Spinal cord (tissue), 10 donors: ENCODE measurements at places on chromosomes 6 and 20. TPM values are rescaled to one million over a fixed set of nuclear protein-coding genes. Genes with fewer than 3 reads are reported as not detected.
A peak's percentile ranks its signal among the peaks of the same experiment; 100 is the strongest.

DLK2 gene
- total RNA-seq = 4.1 TPM

PRRC2A gene
- 79.6 TPM for total RNA-seq

ISM1 gene
- total RNA-seq = 9.4 TPM

C6orf62 gene
- total RNA-seq = 109 TPM

MYL9 gene
- 5.0 TPM for total RNA-seq

PLCB1 gene
- total RNA-seq = 42.9 TPM

PGC gene
- total RNA-seq = not detected

AURKA gene
- 9.0 TPM for total RNA-seq

GRCh38 chr6:166381381-166381732, 1.4 kb downstream of the MPC1 start:
- H3K27me3 ChIP-seq = no peaks in the 10 kb centered on the region
- peak overlapping the region; percentile 74 for H3K4me3 ChIP-seq
- H3K27ac ChIP-seq = no peak overlapping the region
- peaks cover 12% of the 10 kb centered on the region for H3K4me1 ChIP-seq

- H3K27me3 ChIP-seq = no peaks in the 10 kb centered on the region
- no peaks in the 10 kb centered on the region for H3K4me1 ChIP-seq
- H3K4me3 ChIP-seq = no peak overlapping the region
- no peak for DNase-seq
Measured at GRCh38 chr6:5871296-5871695, 135.4 kb downstream of the NRN1 start.

DNA sequence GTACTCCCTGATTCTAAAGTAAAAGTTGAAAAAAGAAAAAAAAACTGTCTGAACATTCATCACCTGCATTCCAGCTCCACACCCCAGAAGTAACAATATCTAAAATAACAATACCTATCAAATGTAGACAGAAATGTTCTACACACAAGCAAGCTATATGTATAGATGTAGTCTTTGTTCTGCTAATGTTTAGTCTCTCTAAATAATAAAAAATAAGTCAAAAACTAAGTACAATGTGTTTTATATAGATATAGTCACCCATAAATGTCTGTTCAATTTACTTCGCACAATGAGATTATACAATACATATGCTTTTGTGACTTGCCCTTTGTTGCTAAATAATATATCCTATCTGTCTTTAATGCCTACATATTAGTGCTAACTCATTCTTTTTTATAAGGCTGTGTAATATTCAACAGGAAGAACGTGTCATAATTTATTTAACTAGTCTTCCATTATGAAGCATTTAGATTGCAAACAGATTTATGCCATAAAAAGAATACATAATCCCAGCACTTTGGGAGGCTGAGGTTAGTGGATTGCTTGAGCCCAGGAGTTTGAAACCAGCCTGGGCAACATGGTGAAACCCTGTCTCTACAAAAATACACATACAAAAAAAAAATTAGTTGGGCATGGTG, 216.2 kb upstream of the ZNF217 start:
- no peak overlapping the region for H3K27ac ChIP-seq
- DNase-seq = no peak
- no peak overlapping the region for H3K4me3 ChIP-seq
- no peaks in the 10 kb centered on the region for H3K36me3 ChIP-seq

- no peak for DNase-seq
- no peaks in the 10 kb centered on the region for H3K36me3 ChIP-seq
- peaks cover 5% of the 10 kb centered on the region for H3K4me1 ChIP-seq
- H3K4me3 ChIP-seq = no peak overlapping the region
- no peak overlapping the region for H3K27ac ChIP-seq
Measured at GRCh38 chr6:80437221-80437620, 330.8 kb downstream of the BCKDHB start.

DNA sequence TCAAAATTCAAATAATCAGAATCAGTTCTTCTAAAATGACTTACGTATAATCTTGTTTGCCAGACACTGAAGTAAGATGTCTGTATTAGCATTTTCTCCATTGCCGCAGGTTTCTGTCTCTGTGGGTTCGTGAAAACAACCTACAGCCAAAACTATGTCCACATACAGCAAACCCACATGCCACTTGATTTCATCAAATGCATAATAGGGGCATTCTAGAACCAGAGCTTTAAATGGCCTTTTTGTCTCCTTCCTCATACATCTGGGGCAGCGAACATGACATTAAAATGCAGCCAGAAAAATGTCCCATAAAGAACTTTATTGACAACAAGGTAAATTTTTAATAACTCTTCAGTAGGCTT, 90.2 kb upstream of the QKI start:
- H3K4me1 ChIP-seq = peaks cover 63% of the 10 kb centered on the region
- no peaks in the 10 kb centered on the region for H3K27me3 ChIP-seq
- H3K4me3 ChIP-seq = no peak overlapping the region
- peaks cover 3% of the 10 kb centered on the region for H3K36me3 ChIP-seq
- peak overlapping the region; percentile 95 for H3K27ac ChIP-seq
- no peak for DNase-seq

- H3K36me3 ChIP-seq = no peaks in the 10 kb centered on the region
- no peak for DNase-seq
- no peak overlapping the region for H3K4me3 ChIP-seq
- H3K27ac ChIP-seq = no peak overlapping the region
Measured at GRCh38 chr20:23200413-23200812, 114.3 kb upstream of the CD93 start.

GRCh38 chr6:208938-209337, 83.3 kb upstream of the DUSP22 start:
- peaks cover 16% of the 10 kb centered on the region for H3K4me1 ChIP-seq
- H3K36me3 ChIP-seq = no peaks in the 10 kb centered on the region
- H3K27ac ChIP-seq = no peak overlapping the region
- H3K27me3 ChIP-seq = no peaks in the 10 kb centered on the region

GRCh38 chr6:75893058-75893775, 144.2 kb downstream of the MYO6 start:
- no peak overlapping the region for H3K4me3 ChIP-seq
- H3K4me1 ChIP-seq = no peaks in the 10 kb centered on the region
- DNase-seq = peak; percentile 91
- H3K27ac ChIP-seq = no peak overlapping the region

GRCh38 chr20:52847731-52848359, 124.3 kb upstream of the TSHZ2 start:
- H3K36me3 ChIP-seq = no peaks in the 10 kb centered on the region
- no peak overlapping the region for H3K4me3 ChIP-seq
- no peaks in the 10 kb centered on the region for H3K4me1 ChIP-seq
- H3K27ac ChIP-seq = no peak overlapping the region
- no peak for DNase-seq

- H3K4me3 ChIP-seq = no peak overlapping the region
- no peak overlapping the region for H3K27ac ChIP-seq
- peaks cover 46% of the 10 kb centered on the region for H3K36me3 ChIP-seq
Measured at GRCh38 chr6:170361335-170361734, 54.8 kb downstream of the FAM120B start.

- DNase-seq = no peak
- H3K4me1 ChIP-seq = no peaks in the 10 kb centered on the region
- H3K27ac ChIP-seq = no peak overlapping the region
- no peaks in the 10 kb centered on the region for H3K36me3 ChIP-seq
- no peaks in the 10 kb centered on the region for H3K27me3 ChIP-seq
Measured at GRCh38 chr20:31758521-31758920, 19.4 kb downstream of the TPX2 start.

DNA sequence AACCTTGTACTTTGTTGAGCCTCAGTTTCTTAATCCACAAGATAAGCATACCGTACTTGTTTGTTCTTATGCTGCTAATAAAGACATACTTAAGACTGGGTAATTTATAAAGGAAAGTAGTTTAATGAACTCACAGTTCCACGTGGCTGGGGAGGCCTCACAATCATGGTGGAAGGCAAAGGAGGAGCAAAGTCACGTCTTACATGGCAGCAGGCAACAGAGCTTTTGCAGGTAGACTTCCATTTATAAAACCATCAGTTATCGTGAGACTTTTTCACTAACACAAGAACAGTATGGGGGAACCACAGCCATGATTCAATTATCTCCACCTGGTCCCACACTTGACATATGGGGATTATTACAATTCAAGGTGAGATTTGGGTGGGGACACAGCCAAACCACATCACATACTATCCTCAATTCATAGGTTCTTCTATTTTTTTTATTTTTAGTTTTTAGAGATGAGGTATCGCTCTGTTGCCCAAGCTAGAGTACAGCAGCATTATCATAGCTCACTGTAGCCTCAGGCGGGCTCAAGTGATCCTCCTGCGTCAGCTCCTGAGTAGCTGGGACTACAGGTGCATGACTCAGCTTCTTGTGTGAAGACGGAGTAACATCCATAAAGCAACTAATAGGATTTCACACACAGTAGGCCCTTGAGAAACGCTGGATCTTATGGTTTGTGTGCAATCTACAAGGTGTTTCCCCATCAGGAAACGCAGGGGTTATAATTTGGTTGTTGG, 76.7 kb upstream of the IYD start:
- DNase-seq = no peak
- H3K36me3 ChIP-seq = no peaks in the 10 kb centered on the region
- no peaks in the 10 kb centered on the region for H3K27me3 ChIP-seq
- no peaks in the 10 kb centered on the region for H3K4me1 ChIP-seq
- no peak overlapping the region for H3K4me3 ChIP-seq

GRCh38 chr6:114267897-114268296, 74.9 kb downstream of the HS3ST5 start:
- H3K4me3 ChIP-seq = no peak overlapping the region
- no peaks in the 10 kb centered on the region for H3K36me3 ChIP-seq
- no peaks in the 10 kb centered on the region for H3K4me1 ChIP-seq
- no peak overlapping the region for H3K27ac ChIP-seq

- DNase-seq = no peak
- no peak overlapping the region for H3K4me3 ChIP-seq
- H3K36me3 ChIP-seq = no peaks in the 10 kb centered on the region
- no peaks in the 10 kb centered on the region for H3K4me1 ChIP-seq
- H3K27me3 ChIP-seq = no peaks in the 10 kb centered on the region
Measured at GRCh38 chr6:54730767-54731630, 115.6 kb upstream of the FAM83B start.

GRCh38 chr6:84731401-84731800, 33.0 kb downstream of the TBX18 start:
- no peak overlapping the region for H3K4me3 ChIP-seq
- H3K27me3 ChIP-seq = no peaks in the 10 kb centered on the region
- no peak overlapping the region for H3K27ac ChIP-seq

GRCh38 chr6:150207931-150208570, 65.2 kb downstream of the PPP1R14C start:
- no peak overlapping the region for H3K27ac ChIP-seq
- H3K4me3 ChIP-seq = no peak overlapping the region
- H3K36me3 ChIP-seq = no peaks in the 10 kb centered on the region
- H3K4me1 ChIP-seq = peaks cover 7% of the 10 kb centered on the region

GRCh38 chr6:168134560-168135201, 55.7 kb upstream of the FRMD1 start:
- no peaks in the 10 kb centered on the region for H3K36me3 ChIP-seq
- H3K27me3 ChIP-seq = no peaks in the 10 kb centered on the region
- no peak overlapping the region for H3K27ac ChIP-seq
- peaks cover 36% of the 10 kb centered on the region for H3K4me1 ChIP-seq
- DNase-seq = no peak

DNA sequence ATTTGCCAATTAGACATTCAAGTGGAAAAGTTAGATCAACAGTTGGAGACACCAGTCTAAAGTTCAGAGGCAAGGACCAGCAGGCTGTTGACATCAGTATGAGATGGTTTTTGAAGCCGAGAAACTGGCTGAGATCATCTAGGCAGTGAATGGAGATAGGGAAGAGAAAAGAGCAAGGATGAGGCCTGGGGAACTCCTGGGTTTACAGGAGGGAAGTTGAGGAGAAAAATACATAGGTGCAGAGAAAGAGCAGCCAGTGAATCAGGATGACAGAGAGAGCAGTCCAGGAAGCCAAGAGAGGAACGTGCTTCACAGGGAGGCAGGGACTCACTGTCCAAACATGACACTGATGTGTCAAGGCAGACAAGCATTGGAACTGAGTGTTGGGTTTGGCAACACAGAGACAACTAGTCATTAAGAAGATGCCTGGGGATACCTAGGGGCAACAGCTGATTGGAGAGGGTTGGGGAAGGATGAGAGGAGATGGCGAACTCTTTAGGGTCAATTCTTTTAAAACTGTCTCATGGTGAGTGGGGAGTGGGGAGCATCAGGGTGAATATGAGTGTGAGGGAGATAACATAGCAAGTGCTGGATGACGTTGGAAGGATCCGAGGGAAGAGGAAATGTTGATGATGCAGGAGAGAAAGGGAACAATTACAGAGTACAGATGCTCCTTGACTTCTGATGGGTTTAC, 13.2 kb upstream of the SALL4 start:
- no peaks in the 10 kb centered on the region for H3K36me3 ChIP-seq
- DNase-seq = no peak
- no peaks in the 10 kb centered on the region for H3K27me3 ChIP-seq
- no peaks in the 10 kb centered on the region for H3K4me1 ChIP-seq
- H3K4me3 ChIP-seq = no peak overlapping the region

- H3K27ac ChIP-seq = no peak overlapping the region
- no peak for DNase-seq
- H3K4me3 ChIP-seq = no peak overlapping the region
- H3K27me3 ChIP-seq = no peaks in the 10 kb centered on the region
Measured at GRCh38 chr6:75922226-75922625, 150.2 kb downstream of the IMPG1 start.
